ENCODE measurements at places on chromosomes 4 and X.
A peak's percentile ranks its signal among the peaks of the same experiment; 100 is the strongest.

DNA sequence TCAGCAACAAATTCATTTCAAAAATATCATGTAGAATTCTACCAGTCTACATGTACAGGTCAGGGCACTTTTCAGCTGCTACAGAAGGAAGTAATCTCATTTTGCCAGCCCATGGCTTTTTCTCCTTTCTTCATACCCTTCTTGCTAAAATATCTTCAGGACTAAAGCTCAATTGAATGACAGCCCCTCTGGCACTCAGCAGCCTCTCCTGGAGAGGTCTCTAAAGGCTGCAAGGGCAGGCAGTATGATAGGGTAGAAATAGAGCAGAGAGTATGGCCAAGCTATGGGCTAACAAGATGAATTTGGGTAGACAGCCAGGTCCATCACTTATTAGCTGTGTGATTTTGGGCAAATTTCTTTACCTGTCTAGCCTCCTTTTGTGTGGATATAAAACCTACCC is 224.6 kb upstream of the RPL34 start:
- DNase-seq: no peak

- no peak for DNase-seq
These were observed 165.3 kb upstream of the BCOR start for GRCh38 chrX:40263014-40263560.

DNA sequence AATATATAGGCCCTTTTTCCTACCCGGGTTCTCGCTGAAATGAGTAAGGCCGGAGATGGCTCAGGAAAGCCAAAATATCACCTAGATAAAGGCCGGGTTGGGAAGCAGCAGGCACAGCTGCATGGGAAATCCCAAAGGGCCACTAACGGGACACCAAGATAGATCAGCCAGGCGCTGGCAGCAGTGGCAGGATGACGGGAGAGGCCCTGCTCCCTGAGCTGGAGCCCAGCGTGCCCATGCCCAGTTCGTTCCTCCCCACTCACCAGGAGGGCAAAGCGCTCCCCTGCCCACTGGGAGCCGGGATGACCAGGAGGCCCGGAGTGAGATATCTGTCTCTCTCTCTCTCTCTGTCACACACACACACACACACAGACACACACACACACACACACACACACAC is 109.8 kb downstream of the DCTD start:
- no peak for DNase-seq

DNA sequence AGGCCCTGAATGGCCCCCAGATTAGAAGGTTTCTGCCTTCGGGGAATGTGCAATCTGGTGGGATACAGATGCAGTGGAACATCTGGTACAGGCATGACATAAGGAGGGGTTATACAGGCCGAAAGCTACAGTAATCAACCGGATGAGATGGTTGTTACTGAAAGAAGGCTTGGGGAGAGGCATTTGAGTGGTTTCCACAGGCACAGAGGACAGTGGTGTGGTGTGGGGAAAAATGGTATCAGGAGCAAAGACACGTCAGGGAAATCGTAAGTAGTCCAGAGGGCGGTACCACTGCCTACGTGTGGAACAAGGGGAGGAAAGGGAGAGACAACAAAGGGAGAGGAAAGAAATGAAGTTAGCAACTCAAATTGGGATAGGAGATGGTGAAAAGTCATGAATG is 3.0 kb downstream of the PDLIM3 start:
- no peak for DNase-seq

DNA sequence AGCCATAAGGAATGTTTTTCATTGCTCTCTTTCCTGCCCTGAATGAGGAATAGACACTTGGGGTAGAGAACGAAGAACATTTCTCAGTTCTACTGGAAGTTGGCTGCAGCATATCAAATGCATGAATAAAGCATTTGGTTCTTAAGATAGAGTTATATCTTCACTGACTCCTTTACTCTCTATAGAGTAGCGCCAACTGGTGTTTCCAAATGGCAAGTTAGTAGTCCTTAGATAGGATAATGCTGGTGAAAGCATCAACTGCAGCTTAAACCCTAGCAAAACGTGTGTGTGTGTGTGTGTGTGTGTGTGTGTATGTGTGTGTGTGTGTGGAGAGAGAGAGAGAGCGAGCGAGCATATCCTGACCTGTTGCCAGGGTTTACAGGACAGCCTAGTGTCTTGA is 62.2 kb upstream of the FRMPD4 start:
- no peak for DNase-seq

DNA sequence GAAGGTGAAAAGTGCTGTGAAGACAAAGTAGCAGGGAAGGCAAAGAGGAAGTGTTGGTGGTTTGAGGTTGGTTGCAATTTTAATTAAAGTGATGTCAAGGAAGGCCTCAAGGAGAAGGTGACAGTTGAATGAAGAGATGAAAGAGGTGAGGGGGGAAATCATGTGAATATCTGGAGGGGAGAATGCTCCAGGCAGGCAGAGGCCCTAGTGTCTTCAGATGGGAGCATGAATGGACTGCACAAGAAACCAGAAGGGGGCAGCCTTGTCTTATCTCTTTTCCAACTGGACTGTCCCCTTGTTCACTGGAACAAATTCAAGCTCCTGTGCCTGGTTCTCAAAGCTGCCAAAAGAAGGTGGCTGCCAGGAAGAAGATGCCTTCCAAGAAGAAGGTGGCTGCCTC is 68.4 kb downstream of the MAOB start:
- DNase-seq: peak; percentile 24

- no peak for DNase-seq
These were observed 295.3 kb downstream of the GRID2 start for GRCh38 chr4:92599044-92599443.

DNA sequence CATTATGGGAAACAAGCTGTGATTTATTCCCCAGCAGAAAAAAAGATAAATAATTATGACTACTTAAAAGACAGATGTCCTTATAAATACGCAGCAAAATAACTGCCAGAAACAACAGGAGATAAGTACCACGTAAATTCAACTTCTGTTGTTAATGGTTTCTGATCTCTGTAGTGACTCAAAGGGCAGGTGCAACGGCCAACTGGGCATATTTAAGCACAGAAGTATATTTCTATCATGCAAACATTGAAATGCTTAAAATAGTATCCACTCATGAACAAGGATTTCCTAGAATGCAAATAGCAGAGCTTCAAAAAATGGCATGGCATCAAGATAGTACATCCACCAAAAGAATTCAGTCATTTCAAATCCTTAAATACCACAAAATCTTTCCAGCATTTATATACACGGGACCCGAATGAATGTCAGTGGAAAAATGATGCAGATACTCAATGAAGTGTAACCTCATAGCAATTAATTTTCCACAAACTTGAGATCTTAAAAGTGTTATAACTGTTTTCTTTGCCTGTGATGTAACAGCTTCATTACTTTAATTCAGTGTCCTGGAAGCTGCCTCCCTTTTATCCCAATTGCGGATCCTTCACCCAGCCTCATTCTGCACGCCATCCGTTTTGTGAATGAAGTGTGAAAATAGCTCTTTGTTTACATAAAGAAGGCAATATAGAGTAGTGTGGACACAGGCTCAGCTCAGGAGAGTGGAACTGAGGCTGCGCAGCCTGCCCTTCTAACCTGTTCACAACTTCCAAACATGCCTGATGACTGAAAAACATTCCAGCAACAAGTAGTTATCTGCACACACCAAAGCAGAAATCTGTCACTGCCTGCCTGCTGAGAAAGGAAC is 10.2 kb downstream of the PDGFC start:
- no peak for DNase-seq

GRCh38 chr4:78065508-78066192 is 8.5 kb downstream of the FRAS1 start:
- DNase-seq: no peak

DNA sequence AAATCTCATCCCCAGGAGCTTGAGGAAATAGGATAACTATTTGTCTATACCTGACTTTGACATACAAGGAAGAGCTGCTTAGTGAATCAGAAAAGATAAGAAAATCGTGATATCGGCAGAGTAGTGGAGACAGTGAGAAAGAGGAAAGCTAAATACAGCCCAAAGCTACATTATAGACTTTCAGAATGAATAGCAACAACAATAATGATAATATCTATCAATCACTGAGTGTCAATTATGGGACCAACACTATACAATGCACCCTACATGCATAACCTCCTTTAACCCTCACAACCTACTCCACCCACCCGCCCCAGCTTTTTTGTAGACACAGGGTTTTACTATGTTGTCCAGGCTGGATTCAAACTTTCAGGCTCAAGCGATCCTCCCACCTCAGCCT is 205.1 kb downstream of the PPP3CA start:
- no peak for DNase-seq

- DNase-seq: no peak
These were observed 118.6 kb downstream of the SLIT2 start for GRCh38 chr4:20370274-20370673.

All from activated naive CD4-positive, alpha-beta T cell treated with anti-CD3 and anti-CD28 coated beads for 36 hours (primary cell).